Fibroblast of villous mesenchyme (primary cell): ENCODE measurements at places on chromosomes 6 and 20. TPM values are rescaled to one million over a fixed set of nuclear protein-coding genes. Genes with fewer than 3 reads are reported as not detected.

DNA sequence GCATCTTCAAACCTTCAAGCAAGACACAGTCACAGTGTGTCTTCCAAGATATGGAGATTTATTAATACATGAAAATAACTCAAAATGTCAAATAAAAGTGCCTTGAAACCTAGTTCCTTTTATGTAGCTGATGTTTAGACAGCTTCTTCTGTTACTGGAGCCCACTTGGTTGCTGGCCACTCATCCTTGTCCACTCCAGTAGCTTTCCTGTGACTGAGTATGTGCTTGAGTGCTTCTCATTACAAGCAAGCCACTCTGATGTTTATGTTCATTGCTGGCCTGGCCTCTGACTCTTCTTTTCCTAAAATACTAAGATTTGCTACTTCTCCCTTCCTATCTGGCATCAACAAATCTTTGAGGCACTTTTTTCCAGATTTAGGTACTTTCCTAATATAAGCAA, 545.2 kb upstream of the MAN1A1 start:
- no peak for DNase-seq

- no peak for DNase-seq
These were observed 65.1 kb upstream of the STX16 start for GRCh38 chr20:58585753-58586540.

DNA sequence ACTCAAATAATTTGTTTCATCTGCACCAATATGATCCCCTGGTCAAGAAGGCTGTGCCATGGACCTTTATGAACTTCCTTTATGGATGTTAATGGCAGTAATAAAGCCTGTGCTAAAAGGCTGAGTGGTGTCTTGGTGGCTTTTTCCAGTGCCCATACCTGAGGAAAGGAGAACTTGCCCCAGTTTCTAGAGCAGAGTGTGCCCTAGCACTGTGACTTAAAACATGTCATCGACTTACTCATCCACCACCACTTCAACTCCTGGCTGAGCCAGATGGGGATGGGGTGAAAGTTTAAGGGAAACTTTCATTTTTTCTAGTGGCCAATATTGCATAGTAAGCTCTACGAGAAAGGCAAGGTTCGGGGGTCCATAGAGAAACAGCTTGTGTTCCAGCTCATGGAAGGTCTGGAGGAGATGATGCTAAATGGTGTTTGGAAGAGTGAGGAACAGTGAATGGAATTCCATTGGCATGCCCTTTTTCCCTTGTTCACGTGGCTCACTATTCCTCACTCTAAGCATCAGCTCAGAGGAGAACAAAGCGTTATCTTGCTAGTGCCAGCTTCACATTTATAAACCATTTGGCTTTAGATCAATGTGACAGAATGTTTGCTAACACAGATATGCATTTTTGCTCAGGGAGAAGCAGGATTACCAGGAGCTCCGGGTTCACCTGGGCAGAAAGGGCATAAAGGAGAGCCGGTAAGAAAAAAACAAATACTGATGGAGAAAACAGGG, 71.2 kb downstream of the COL19A1 start:
- no peak for DNase-seq

- no peak for DNase-seq
These were observed 66.6 kb downstream of the RNF182 start for GRCh38 chr6:13991393-13991792.

DNA sequence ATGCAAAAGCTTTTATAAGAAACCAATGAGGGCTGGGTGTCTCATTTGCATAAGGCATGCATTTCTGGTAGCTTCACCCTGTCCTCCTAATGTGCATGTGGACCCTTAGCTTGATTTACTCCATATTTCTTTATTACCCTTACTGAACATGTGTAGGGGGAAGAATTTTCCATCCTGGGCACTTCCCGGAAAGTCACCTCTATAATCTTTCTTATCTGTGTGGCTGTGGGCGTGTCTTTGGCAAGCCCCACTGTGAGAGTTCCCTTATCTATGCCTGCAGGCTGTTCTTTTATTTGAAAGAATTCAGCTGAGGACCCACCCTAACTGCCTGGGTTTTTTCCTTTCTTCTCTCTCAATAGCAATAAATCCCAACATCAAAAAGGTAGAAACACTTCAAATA, 627.8 kb downstream of the DOK5 start:
- no peak for DNase-seq

DNA sequence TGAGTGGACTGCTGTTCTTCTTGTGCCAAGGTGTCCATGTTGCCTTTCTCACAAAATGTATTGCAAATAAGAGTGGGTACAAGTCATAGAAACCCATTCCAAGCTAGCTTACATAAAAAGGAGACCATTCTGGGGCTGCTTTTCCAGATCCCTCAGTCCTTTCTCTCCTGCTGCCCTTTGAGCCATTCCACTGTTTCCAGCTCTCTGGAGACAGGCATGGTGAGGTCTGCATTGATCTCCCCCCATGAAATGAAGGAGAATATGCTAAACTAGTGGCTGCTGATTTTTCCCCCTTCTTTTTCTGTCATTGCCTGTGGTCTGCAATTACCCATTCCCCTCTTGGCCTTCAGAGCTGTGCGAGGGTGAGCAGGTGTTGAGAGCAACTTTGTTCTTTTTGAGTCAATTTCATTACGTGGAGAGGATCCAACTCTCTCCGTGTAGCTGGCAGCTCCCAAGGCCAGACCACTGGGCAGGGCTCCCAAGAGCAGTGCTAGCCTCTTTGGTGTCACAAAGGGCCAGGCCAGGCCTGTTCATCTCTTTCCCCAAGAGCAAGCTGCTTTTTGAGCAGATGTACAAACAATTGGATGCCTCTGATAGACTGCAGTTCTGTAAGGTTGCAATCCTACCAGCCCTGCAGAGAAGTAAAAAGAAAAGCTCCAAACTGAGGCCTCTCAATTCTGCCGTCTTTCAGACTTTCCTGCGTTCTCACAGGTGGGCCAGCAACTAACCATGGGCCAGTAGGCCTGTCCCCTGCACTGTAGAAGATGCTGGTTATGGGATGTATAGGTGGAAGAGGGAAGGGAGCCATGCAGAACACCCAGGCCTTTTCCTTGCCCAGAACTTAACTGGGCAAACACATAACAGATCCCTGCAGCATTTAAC, 96.1 kb upstream of the ARMC2 start:
- no peak for DNase-seq

GRCh38 chr6:15511248-15512125, 151.3 kb downstream of the DTNBP1 start:
- no peak for DNase-seq

- DNase-seq, result no peak
These were observed 79.5 kb upstream of the PAK5 start for GRCh38 chr20:9918348-9918747.

DNA sequence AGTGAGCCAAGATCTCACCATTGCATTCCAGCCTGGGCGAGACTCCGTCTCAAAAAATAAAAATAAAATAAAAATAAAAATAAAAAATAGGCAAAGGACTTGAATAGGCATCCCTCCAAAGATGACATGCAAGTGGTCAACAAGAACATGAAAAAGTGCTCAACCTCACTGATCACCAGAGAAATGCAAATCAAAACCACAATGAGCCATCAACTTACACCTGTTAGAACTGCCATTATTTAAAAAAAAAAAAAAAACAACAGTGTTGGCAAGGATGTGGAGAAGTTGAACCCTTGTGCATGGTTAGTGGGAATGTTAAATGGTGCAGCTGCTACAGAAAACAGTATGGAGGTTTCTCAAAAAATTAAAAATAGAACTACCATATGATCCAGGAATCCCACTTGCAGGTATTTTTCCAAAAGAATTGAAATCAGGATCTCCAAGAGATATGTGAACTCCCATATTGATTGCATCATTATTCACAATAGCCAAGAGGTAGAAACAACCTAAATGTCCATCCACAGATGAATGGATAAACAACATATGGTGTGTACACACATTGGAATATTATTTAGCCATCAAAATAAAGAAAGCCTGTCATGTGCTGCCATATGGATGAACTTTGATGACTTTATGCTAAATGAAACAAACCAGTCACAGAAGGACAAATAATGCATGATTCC, 2.8 kb downstream of the C20orf203 start:
- DNase-seq, result no peak

- peak; percentile 18 for DNase-seq
These were observed 2.0 kb downstream of the EEF1E1 start for GRCh38 chr6:8100159-8100854.

DNA sequence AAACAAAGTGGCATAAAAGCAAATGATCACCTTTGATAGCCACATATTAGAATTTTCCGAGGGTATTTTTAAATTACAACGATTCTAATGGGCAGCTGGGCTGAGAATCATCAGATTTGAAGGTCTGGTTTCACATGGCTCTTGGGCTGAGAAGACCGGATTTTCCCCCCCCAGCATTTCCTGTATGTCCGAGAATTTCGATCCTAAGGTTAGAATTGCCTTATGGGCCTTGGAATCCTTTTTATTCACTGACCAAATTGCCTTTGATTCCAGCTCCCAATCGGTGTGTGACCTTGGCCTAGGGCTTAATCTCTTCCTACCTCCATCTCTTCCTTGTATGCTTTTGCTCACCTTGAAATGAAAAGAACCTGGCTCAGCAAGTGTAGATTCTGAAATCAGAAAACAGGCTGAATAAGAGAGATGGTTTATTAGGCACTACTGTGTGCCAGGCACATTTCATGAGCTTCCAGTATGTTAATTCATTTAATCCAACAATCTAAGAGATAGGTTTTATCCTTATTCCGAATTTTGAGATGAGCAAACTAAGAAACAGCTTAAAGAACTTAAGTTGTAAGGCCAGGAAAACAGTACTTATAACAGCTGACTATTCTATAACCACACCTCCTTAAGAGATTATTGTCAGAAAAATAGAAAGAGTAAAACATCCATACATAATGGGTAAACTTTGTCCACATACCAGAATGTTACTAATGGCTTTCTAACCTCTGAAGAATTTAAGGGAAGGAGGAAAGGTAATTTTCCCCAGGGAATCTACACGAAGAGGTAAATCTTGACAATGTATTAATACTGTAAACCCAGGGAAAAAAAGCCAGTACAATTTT, 39.4 kb downstream of the HFE start:
- DNase-seq, result no peak

DNA sequence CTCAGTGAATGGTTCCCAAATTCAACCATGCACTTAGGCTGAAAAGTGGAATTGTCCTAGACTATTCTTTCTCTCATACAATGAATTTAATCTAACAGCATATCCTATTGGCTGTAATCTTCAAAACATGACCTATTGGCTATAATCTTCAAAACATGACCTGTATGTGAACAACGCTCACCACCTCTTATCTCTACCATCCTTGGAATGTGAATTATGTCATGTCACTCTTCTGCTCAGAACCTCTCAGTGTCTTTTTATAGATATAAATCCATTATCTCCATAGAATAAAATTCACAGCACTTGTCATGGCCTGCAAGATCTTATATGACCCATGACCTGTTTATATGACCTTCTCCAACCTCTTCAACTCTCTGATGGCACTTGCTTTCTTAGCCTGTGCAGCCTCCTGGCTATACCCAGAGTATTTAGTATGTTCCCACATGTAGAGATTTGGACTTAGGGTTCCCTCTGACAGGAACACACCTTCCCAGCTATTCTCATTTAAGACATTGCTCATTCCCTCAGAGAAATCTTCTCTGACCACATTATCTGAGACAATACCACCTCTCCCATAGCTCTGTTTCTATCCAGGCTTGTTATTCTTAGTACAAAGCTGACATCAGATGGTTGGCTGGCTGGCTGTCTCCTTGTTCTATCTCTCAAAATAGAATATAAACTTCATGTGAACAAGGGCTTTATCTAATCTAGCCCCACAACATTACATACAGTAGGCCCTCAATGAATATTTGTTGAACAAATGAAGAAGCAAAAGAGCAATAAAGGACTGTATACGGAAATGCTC, 275.0 kb upstream of the PREP start:
- peak; percentile 78 for DNase-seq

- DNase-seq, result no peak
These were observed 15.0 kb upstream of the TRAM2 start for GRCh38 chr6:52591832-52592231.

DNA sequence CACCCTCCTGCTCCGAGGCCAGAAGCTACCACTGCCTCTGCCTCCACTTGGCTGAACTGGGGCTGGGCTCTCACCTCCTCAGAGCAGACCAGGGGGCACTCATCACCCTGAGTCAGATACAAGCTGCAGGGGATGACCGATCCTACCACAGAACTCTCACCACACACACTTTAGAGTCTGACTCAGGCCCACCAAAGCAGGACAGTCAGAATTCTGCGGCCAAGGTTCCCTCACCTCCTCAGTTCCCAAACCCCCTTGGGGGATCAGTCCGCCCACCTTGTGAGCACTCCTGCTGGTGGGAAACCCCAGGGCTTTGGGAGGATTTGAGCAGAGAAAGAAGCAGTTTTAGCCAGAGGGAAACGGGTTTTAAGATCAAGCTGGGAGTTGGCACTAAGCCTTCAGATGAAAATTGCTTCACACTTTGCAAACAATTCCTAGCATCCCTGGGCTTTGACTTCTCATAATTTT, 587.8 kb upstream of the JAG1 start:
- DNase-seq, result peak; percentile 19

- DNase-seq, result peak; percentile 9
These were observed 215.4 kb downstream of the HDGFL1 start for GRCh38 chr6:22784601-22785410.

- peak; percentile 75 for DNase-seq
These were observed at the start of gene SLC17A9 for GRCh38 chr20:62952373-62952967. TSS of gene SLC17A9 (plus strand) at chr20:62952709. CDS start at chr20:62952831, 122 bp downstream.

DNA sequence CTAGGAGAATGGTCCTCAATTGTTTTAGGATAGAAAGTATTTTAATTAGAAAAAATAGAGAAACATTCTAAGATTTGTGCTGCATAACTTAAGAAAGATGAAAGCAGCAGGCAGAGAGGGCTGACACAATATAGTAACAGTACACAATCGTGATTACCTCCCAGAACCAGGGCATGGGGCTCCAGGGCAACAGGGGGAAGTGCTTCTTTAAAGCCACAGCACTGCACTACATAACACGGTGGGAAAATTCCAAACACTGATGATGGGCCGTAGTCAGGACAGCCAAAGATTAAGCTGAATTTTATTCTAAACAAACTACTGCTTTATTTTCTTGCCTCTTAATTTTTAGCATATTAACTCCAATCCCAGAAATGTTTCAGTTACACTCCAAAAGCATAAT, 14.4 kb downstream of the EXOC2 start:
- DNase-seq, result no peak

DNA sequence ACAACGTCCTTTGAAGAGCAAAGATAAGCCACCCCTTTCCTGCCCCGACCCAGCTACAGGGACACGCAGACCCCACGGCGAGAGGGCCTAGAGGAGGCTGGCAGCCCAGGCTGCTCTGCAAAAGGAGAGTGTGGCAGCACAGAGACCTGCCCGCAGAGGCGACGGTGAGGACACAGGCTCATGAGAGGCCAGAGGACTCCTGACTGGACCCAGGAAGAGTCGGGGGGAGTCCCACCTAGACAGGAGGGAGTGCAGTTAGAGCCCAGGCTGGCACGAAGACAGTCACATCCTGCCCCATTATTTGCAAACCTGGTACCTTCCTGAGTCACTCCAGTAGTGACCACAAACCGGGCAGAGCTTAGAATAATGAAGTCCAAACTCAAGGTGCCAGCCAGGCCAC, 227.7 kb upstream of the CDH4 start:
- no peak for DNase-seq

GRCh38 chr20:29325304-29325640, 1932.2 kb upstream of the DEFB115 start:
- DNase-seq, result no peak

Gene C2
- 1.3 and 2.3 TPM in 2 replicates for total RNA-seq

Gene NRSN1
- not detected in 2 replicates for total RNA-seq

Gene ATAT1
- 4.2 and 5.2 TPM in 2 replicates for total RNA-seq

Gene KIAA1755
- total RNA-seq, result 0.64 and 1.3 TPM in 2 replicates

Gene MYCT1
- under 0.01 TPM in 2 replicates for total RNA-seq

Gene SYCP2
- total RNA-seq, result 1.6 and 3.0 TPM in 2 replicates

Gene ARMC12
- total RNA-seq, result 0.43 TPM in 1 of 2 replicates, not detected in the other

Gene ZNF165
- 0.32 and 0.86 TPM in 2 replicates for total RNA-seq

Gene NTSR1
- under 0.01 TPM in 2 replicates for total RNA-seq
